ENCODE measurements at places on chromosomes 16 and 17.

DNA sequence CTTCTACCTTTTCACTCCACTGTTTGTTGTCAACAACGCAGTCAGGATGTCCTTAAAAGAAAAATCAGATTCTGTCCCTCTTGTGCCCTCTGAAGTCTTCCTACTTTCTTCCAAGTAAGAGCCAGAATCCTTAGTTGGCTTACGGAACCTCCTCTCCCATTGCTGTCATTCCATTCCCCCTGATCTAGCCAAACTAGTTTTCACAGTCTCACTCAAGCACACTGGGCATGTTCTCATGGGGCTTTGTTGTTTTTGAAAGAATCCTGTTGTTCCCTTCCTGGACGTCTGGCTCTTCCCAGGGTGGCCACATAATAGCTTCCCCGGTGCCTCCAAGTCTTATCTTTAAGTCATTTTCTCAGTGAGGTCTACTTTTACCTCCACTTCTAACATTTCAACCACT, 158.6 kb upstream of the ELAC2 start:
- no peak for DNase-seq

DNA sequence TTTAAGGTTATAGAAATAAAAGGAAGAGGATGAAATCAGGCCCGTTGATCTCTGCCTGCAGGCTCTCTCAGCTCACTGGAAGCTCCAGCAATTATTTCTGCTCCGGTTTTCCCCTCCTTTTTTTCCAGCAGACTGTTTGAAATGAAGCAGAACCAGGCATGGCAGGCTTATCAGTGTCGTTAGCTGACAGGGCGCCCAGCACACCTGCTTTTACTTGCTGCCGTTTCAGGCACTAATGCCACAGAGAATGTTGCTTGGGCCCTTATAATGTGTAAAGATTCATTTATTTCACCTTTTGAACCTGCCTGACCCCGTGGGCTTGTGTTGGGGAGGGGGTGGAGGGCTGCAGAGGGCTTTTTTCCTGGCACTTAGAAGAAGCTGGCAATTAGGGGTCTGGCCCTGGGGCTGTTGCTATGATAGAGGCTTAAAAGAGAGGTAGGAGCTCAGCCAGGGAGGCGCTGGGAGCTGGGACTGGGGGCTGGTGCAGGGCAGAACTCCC, 108.1 kb downstream of the IRX3 start:
- DNase-seq, result no peak

GRCh38 chr17:62681061-62681938, 53.8 kb downstream of the MRC2 start:
- DNase-seq, result no peak

GRCh38 chr16:21081329-21081728, 69.3 kb downstream of the DNAH3 start:
- no peak for DNase-seq

DNA sequence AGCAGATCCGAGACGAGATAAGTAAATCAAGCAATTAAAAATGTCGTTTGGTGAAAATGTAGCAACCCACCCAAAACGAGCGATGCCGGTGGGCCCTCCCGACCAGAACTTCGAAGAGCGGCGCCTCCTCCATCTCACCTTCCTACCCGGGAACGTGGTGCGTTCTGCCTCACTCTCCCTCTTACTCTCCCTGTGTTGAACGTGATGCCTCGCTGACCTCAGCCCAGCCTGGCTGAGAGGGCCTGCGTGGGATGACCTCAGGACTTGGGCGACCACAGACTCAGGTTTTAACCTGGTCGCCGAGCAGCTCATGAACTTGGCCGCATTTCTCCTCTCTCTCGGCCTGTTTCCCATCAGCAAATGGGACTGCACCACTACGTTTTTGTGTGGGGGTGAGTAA, 69.7 kb upstream of the RPL38 start:
- DNase-seq, result peak; percentile 41

DNA sequence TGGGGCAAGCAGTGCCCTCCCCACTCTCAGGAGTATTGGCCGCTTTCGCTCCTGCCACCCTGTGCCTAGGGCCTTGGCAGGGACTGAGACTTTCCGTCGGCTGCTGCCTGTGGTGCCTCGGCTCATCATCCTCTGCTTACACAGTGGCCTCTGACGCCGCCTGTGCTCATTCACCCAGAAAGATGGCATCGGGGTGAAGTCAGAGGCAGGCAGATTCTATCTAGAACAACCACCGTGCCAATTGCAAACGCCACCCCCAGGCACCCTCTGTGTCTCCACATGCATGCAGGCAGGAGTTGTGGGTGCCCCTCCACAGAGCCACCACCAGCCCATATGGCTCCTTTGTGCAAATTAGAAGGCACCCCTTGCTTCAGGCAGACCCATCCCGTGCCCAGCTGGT, 154.2 kb upstream of the GSE1 start:
- DNase-seq, result no peak

- no peak for DNase-seq
These were observed 3.6 kb upstream of the ZCCHC14 start for GRCh38 chr16:87496447-87496801.

DNA sequence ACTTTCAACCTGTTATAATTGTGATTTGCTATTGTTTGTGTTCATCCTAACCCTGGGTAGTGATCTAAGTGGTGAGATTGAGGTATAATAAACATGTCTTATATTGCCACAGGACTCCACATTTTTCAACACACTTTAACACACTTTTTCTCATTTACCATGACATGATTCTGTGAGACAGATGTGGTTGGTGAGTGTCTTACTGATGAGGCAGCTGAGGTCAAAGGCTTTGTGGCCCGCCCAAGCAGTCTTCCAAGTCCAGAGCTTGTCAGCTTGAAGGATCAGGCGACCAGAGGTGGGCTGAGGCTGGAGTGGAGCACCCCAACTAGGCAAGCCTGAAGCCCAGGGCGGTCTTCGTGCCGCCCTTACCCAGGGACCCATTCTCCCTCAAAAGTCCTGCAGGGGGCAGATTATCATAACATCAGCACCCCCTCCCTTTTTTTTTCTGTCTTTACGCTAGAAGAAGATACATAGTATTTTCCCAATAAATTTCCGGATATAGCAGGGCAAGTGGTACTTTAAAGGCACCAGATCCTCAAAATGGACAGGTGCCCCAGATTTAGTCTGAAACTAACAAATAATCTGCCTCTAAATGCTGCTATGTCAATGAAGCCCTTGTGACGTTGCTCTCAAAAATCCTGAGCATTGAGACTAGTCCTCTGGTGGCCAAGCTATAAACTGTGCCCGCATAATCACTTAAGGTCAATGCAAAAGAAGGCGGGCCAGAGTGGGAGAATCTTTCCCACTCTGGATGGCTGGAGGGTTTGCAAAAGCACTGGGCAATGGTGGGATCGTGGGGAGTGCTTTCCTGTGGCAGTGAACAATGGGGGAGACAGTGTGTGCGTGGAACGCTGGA, 21.1 kb downstream of the KCTD19 start:
- no peak for DNase-seq

GRCh38 chr16:1333149-1333812, at the start of gene BAIAP3:
Gene BAIAP3, plus strand, starts transcription at chr16:1333645. Its CDS starts 4,905 bp downstream, at chr16:1338550.
- DNase-seq, result peak; percentile 88

GRCh38 chr16:7509963-7510601, 177.4 kb downstream of the RBFOX1 start:
- DNase-seq, result no peak

- DNase-seq, result no peak
These were observed 120.7 kb downstream of the STXBP4 start for GRCh38 chr17:55089256-55089655.

- DNase-seq, result no peak
These were observed 325.3 kb downstream of the UTP18 start for GRCh38 chr17:51585514-51586104.

- no peak for DNase-seq
These were observed at the start of gene VTN for GRCh38 chr17:28370035-28370743. Gene VTN, minus strand, starts transcription at chr17:28370307. Its CDS starts 104 bp downstream, at chr17:28370203.

- DNase-seq, result no peak
These were observed 56.9 kb downstream of the MSI2 start for GRCh38 chr17:57313097-57313835.

GRCh38 chr16:57886427-57886826, 84.1 kb upstream of the KIFC3 start:
- peak; percentile 17 for DNase-seq

GRCh38 chr16:12208341-12209035, 232.0 kb downstream of the SNX29 start:
- no peak for DNase-seq

DNA sequence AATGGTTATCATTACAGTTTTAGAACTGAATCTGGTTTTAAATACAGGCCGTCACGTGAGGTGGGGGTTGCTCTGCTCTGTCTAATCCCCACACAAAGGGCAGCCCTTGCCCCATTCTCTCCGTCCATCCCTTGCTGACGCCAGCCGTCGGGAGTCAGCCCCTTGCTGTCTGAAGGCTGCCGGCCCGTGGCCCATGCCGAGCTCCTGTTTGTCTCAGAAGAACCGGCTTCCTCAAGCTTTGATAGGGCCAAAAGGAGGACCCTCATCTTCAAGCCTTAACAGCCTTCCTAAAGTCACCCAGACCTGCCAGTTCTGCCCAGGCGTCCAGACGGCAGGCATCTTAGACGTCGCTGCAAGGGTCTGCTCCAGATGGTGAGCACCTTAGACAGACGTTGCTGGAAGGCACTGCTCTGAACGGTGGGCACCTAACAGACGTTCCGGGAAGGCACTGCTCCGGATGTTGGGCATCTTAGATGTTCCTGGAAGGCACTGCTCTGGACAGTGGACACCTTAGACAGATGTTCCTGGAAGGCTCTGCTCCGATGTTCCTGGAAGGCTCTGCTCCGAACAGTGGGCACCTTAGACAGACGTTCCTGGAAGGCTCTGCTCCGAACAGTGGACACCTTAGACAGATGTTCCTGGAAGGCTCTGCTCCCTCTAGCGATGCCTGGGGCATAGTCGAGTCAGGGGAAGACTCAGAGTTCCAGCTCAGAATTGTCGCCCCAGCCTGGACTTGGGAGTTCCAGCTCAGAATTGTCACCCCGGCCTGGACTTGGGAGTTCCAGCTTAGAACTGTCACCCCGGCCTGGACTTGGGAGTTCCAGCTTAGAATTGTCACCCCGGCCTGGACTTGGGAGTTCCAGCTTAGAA, 35.1 kb upstream of the CHMP6 start:
- DNase-seq, result peak; percentile 64

DNA sequence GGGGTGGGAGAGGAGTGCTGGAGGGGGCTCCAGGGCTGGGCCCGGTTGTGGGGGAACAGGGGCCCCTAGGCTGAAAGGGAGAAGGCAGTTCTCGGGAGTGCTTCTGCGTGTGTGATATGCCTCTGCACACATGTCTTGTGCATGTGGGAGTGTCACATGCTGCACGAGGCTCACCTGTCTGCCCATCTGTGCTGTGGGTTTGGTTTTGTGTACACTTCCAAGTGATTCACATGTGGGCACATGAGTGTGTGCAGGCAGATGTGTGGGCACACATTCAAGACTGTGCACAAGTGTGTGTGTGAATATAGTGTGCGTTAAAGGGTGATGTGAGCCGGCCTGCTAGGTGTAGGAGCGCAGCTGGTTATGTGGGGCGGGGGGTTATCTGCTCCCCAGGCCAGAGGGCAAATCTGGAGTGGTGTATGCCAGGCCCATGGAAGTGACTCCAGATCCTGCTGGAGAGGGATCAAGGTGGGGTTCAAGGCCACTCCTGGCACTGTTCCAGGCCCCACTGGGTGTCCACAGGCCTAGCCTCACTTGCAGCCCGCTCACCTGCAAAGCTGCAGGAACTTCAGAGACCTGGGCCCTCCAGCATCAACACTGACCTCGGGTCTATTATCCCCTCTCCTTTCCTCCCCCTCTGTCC, 3.8 kb upstream of the BAHCC1 start:
- DNase-seq, result no peak

GRCh38 chr17:74512624-74513091, 18.6 kb downstream of the CD300LB start:
- no peak for DNase-seq

- peak; percentile 18 for DNase-seq
These were observed 106.9 kb downstream of the BANP start for GRCh38 chr16:88058136-88058535.

DNA sequence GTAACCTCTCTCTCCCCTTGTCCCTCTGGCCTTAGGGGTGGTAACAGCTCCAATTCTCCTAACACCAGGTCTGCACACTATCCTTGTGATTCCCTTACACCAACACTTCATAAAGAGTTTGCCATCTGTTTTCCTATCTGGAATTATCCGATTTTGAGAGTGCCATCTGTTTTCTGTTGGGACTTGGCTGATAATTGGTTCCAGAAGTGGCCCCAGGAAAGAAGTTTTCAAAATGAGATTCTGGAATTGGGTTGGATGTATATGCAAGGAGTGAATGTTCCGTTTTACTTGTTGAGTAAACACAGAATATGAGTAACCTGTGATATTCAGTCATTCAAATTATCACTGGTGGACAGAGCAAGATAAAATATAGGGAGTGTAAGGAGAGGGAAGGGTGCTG, 134.1 kb upstream of the HS3ST3A1 start:
- no peak for DNase-seq

DNA sequence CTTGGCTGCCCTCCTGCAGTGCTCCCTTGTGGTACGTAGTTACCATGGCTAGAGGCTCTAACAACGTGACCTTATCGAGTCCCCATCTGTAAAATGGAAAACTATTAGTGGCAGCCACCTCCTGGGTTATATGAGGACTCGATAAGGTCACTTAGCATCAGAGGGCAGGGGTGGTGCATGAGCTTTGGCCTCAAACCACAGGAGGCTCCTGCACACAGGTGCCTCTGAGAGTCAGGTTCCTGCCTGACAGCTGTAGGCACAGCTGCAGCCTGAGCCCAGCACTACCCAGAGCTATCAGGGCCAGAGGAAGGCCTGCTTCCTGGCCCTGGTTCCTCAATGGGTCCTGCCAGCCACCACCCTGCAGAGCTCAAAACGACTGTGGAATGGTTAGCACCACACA, 57.2 kb upstream of the SEC14L1 start:
- no peak for DNase-seq

- no peak for DNase-seq
These were observed at the start of gene CTRB1 for GRCh38 chr16:75218256-75219076. Gene CTRB1, plus strand, starts transcription at chr16:75218988. Its CDS starts 20 bp downstream, at chr16:75219008.

DNA sequence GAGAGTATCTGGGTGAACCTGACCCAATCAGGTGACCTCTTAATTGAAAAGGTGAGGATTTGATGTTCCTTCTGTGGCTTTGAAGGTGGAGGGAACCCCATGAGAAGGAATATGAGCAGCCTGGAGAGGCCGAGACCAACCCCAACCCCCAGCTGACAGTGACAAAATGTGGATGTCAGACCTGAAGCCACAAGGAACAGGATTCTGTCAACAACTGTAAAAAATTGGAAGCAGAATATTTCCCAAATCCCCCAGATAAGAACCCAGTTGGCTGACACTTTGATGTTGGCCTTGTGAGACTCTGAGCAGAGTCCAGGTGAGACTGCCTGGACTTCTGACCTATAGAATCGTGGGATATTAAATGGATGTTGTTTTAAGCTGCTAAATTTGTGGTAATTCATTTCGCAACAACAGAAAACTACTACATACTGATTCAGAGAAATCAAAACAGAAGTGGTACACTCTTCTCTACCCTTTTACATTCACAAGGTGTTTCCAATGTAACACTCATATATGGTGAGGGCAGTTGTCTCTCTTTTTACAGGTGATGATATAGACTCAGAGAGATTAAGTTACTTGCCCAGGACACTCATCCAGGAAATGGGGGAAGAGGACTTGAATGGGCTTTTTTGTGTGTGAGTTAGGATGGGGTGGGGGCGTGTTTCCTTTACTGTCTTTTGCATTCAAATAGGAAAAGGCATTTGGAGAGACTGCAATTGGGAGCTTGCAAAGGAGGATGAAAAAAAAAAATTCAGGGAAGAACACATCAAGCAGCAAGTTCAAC, 29.8 kb upstream of the SALL1 start:
- no peak for DNase-seq
